ENCODE measurements at places on chromosomes 6 and 20.

GRCh38 chr6:125985979-125986300 lies 400 bp upstream of the TRMT11 start:
- no peak for DNase-seq

DNA sequence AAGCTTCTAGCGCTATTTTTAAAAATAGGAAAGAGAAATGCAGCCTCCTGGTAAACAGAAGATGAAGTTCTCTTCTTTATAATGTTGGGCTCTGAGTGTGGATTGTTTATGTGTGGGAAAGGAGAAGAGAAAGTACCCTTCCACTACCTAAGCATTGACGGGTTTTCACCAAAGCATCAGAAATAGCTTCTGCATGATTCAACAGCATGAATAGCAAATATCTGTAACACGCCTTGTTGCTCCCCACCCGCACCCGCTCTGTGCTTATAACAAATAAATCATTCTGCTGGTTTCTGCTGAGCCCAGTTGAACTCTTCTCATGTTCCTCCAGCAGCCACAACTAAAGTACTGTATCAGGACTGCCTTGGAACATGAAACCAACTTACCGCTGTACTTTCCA lies 20.7 kb downstream of the TXLNB start:
- no peak for DNase-seq

- DNase-seq = no peak
These were observed 107.7 kb upstream of the RALGAPA2 start for GRCh38 chr20:20820104-20820503.

DNA sequence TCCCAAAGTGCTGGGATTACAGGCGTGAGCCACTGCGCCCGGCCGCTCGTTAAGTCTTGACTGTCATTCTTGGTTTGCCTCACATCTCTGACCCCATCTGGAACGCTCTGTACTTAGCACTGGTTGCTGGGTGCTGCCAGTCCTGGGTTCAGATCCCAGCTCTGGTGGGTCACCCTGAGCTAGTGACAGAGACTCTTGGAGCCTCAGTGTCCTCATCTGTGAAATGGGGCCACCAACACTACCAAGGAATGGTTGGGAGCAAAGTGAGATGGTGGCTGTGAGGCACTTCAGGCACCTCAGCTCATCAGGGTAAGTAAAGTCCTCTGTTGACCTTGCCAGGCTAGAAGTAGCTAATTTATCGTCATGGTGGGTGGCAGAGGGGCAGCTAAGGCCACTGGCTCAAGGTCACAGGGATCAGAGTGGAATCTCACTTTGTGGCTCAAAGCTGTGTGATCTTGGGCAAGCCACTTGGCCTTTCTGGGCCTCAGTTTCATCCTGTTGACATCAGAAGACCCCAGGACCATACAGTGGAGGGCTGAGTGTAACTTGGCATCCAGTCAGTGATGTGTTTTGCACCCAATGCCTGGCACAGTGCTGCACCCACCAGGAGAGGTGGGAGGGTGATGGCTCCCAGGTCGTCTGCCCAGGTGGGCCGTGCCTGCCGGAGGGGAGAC lies 46.7 kb downstream of the UBE2V1 start:
- no peak for DNase-seq

DNA sequence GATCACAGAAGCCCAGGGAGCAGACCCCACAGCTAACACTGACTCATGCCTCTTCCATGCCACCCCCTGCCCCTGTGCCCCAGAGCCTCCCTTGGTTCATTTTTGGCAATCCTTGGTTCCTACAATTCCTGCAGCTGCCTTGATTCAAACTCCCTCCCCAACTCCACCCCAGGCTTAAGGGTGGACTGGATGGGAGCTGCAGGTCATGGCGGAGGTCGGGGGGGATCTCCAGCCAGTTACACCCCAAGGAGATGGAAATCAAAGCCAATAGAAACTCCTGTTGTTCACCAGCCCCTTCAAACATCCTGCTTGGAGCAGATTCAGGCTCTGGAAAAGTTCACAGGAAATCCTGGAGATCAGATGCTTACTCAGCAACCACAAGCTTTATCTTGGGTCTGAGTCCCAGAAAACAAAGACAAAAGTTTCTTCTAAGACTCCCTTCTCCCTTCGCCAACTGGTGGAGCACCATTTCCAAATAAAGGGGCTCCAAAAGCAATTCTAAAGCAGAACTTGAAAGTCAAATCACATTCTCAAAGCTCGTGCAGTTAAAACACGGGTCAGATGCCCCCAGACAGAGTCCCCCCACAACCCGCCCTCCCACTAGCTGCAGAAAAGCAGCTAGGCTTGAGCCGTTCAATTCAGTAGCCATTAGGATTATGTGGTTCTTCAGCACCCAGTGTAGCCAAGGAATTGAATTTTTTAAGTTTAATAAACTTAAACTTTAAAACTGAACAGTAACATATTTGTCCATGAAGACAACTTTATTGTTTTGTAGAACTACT lies 149.5 kb downstream of the ANKRD60 start:
- no peak for DNase-seq
